ENCODE measurements at places on chromosomes 6 and 20. TPM values are rescaled to one million over a fixed set of nuclear protein-coding genes. Genes with fewer than 3 reads are reported as not detected.
A peak's percentile ranks its signal among the peaks of the same experiment; 100 is the strongest.

Gene HDGFL1
- not detected for total RNA-seq

Gene KHDC1
- not detected for total RNA-seq

Gene VGLL2
- not detected for total RNA-seq

Gene SALL4
- 0.17 TPM for total RNA-seq

Gene CPXM1
- total RNA-seq, result not detected

Gene DEFB132
- total RNA-seq, result not detected

Gene OR2H2
- total RNA-seq, result not detected

GRCh38 chr20:38304845-38305447, 990 bp downstream of the BPI start:
- no peaks in the 10 kb centered on the region for H3K4me1 ChIP-seq
- H3K27me3 ChIP-seq, result peaks cover 28% of the 10 kb centered on the region
- H3K4me3 ChIP-seq, result no peak overlapping the region
- no peaks in the 10 kb centered on the region for H3K36me3 ChIP-seq

DNA sequence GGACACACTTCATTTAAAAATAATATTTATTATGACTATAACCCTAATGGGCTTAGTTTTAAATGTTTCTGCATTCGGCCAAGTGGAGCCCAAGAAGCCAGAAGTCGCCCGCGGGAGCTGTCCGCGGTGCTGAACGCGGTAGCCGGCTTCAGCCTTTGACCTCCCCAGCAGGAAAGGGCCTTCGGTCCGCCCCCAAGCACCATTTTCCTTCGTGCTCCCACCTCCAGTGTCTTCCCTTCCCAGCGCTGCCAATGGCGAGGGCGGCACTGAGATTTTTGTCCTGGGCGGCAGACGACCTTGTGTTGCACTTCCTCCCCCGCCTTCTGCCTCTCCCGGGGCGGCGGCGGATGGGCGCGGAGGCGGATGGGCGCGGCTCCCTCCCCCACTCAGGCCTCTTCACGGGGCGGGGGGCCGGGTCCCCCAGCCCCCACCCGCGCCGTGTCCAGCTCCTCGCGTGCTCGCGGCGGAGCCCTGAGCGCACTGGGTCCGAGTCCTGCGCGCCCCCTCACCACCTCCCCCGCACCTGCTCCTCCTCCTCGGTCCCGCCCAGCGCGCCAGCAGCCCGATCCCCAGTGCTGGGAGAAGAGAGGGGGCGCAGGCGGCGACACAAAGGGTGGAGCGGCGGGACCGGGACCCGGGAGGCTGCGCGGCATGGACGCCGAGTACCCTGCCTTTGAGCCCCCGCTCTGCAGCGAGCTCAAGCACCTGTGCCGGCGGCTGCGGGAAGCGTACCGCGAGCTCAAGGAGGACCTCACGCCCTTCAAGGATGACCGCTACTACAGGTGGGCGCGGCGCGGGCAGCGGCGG, 23.6 kb upstream of the TMEM181 start:
- peaks cover 1% of the 10 kb centered on the region for H3K36me3 ChIP-seq
- H3K4me3 ChIP-seq, result peak overlapping the region; percentile 86
- DNase-seq, result peak; percentile 84
- H3K27ac ChIP-seq, result peak overlapping the region; percentile 58
- peaks cover 37% of the 10 kb centered on the region for H3K4me1 ChIP-seq
- H3K27me3 ChIP-seq, result no peaks in the 10 kb centered on the region

- peaks cover 23% of the 10 kb centered on the region for H3K4me1 ChIP-seq
- H3K27ac ChIP-seq, result no peak overlapping the region
- H3K27me3 ChIP-seq, result no peaks in the 10 kb centered on the region
These were observed 331.3 kb downstream of the BCKDHB start for GRCh38 chr6:80437801-80438200.

DNA sequence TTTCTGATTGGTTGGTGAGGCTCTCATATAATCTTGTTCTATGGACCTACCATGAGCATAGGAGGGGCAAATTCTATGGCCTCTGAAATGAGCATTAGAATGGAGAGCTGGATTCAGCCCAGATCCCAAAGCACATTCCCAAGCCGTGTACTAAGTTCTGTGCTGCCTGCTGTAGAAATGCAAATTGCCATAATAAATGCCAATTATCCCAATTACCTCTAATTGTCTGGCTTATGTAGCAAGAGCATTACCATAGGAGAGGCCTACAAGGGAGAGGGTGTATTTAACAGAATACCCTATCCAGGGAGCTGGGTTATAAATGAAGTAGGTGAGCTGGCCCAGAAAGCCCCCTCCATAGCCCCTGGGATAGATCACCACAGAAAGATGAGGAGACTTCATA, 126.8 kb downstream of the LRFN2 start:
- no peak for DNase-seq
- no peaks in the 10 kb centered on the region for H3K27me3 ChIP-seq
- H3K27ac ChIP-seq, result no peak overlapping the region

DNA sequence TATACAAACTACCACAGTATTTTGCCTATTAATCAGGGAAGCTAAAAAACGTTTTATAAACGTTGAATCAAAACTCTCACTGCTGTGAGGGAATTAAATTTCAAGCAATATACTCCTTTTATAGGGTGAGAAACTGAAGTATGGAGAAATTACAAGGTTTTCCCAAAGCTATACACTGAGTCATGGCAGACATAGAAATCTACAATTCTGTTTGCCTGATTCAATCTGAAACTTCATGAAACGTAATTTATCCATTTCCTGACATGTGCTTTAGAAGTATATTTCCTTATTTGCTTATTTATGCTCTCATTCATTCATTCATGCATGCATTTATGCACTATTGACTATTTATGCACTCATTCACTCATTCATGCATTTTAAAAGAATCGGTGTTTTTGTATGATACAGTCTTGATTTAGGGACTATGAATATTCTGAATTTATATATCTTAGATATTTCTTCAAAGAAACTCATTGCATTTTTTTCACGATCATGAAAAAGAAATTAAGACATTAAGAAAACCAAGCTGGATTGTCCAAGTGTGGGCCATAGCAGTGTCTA, 16.5 kb downstream of the EYA4 start:
- H3K4me1 ChIP-seq, result no peaks in the 10 kb centered on the region
- no peak overlapping the region for H3K4me3 ChIP-seq
- no peak overlapping the region for H3K27ac ChIP-seq
- DNase-seq, result no peak

GRCh38 chr20:51014797-51015722, 7.8 kb downstream of the KCNG1 start:
- H3K27ac ChIP-seq, result no peak overlapping the region
- peaks cover 48% of the 10 kb centered on the region for H3K27me3 ChIP-seq
- H3K4me1 ChIP-seq, result no peaks in the 10 kb centered on the region
- no peak overlapping the region for H3K4me3 ChIP-seq

GRCh38 chr6:77089776-77090175, 373.5 kb downstream of the HTR1B start:
- H3K4me1 ChIP-seq, result no peaks in the 10 kb centered on the region
- no peaks in the 10 kb centered on the region for H3K27me3 ChIP-seq
- no peaks in the 10 kb centered on the region for H3K36me3 ChIP-seq
- no peak overlapping the region for H3K4me3 ChIP-seq
- DNase-seq, result no peak

DNA sequence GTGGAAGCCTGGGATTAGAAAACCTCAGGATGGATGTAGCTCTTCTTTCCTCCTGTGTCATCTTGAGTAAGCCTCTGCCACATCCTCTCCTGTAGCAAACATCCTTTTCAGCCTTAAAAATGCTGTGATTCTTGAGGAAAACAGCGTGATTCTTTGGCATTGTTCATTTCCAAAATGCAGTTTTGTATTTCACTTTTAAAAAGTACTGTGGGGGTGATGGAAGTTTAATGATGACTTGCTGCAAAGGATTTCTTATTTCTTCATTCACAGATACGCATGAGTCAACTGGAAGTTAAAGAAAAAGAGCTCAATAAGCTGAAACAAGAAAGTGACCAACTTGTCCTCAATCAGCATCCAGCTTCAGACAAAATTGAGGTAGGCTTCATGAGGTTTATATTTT, 23.9 kb upstream of the SNRNP48 start:
- no peak overlapping the region for H3K4me3 ChIP-seq
- H3K36me3 ChIP-seq, result peaks cover 52% of the 10 kb centered on the region
- DNase-seq, result no peak
- H3K4me1 ChIP-seq, result peaks cover 17% of the 10 kb centered on the region
- H3K27ac ChIP-seq, result no peak overlapping the region

DNA sequence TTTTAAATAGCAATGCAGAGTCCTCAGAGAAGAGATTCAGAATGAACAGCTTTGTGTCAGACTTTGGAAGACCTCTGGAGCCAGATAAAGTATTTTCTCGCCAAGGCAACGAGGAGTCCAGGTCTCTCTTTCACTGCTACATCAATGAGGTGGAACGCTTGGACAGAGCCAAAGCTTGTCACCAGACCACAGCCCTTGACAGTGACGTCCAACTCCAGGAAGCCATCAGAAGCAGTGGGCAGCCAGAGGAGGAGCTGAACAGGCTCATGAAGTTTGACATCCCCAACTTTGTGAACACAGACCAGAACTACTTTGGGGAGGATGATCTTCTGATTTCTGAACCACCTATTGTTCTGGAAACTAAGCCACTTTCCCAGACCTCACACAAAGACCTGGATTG, 55.5 kb downstream of the MRAP2 start:
- DNase-seq, result no peak
- H3K27ac ChIP-seq, result no peak overlapping the region
- no peak overlapping the region for H3K4me3 ChIP-seq
- H3K4me1 ChIP-seq, result peaks cover 19% of the 10 kb centered on the region
- H3K27me3 ChIP-seq, result no peaks in the 10 kb centered on the region
- no peaks in the 10 kb centered on the region for H3K36me3 ChIP-seq

DNA sequence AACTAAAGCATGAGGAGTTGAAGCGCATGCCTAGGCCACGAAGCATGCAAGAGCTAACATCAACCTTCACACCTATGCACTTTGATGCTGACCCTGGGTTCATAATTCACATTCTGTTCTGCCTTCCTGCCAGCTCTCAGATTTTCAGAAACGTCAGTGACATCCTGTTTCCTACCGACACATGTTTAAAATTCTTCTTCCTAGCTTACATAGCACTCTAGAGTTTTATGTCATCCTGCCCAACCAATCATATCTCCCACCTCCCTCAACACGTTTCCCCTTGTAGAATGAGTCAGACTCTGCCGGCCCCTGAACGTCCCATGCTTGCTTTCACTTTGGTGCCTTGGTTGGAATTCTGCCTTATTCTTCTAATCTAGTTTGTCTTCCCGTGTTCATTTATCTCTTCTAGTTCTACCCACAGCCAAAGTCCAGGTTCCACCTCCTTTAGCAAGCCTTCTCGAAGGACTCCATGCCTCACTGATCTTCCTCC, 97.2 kb upstream of the MAP7 start:
- H3K4me1 ChIP-seq, result no peaks in the 10 kb centered on the region
- H3K27ac ChIP-seq, result no peak overlapping the region
- no peaks in the 10 kb centered on the region for H3K27me3 ChIP-seq
- no peak overlapping the region for H3K4me3 ChIP-seq
- H3K36me3 ChIP-seq, result no peaks in the 10 kb centered on the region

DNA sequence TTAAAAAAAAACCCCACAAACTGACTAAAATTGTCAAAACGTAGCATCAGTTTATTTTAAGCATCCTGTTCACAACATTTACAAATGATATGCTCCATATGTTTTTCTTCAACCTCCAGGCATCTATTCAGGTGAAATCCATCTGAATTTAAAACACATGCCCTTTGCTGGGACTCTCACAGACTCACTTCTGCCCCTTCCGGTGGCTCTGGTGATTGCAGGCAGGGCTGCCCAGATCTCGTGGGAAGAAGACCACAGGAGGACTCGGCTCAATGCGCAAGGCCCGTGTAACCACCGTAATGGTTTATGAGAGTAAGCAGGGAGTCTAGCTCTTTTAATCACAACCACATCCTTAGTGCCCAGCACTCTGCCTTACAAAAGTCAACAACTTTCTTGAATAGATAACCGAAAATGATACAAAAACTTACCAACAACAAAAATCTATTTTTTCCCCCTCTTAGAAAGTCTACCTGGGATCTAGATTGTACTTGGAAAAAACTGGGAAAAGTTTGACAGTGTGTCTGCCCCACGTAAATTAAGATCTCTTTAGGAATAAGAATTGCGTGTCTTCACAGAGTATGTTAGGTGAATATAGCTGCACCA, 139.1 kb downstream of the KIF16B start:
- H3K4me1 ChIP-seq, result no peaks in the 10 kb centered on the region
- DNase-seq, result peak; percentile 75
- H3K27ac ChIP-seq, result no peak overlapping the region
- H3K4me3 ChIP-seq, result no peak overlapping the region
- H3K27me3 ChIP-seq, result no peaks in the 10 kb centered on the region
- H3K36me3 ChIP-seq, result 0 out of 2 replicates have a peak, but pooled peaks cover 2% of the 10 kb centered on the region

DNA sequence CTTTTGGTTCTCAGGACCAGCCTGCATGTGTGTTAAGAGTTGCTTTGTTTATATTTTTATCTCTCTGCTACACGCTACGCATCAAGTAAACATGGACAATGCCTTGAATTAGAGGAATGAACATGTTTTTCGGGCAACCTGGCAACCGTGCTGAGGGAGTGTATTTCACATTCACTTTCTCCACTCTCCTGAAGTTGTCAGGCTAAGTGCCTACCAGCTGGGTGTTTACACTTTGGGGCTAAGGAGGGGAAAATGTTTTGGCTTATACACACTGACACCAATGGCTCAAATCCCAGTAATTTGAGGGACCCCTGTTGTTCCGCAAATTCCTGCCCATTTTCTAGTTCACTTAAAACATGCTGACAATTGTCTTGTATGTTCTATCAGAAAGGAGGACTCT, 141.5 kb upstream of the PDE7B start:
- H3K36me3 ChIP-seq, result no peaks in the 10 kb centered on the region
- H3K4me1 ChIP-seq, result no peaks in the 10 kb centered on the region
- no peak overlapping the region for H3K4me3 ChIP-seq
- DNase-seq, result no peak
- no peak overlapping the region for H3K27ac ChIP-seq

DNA sequence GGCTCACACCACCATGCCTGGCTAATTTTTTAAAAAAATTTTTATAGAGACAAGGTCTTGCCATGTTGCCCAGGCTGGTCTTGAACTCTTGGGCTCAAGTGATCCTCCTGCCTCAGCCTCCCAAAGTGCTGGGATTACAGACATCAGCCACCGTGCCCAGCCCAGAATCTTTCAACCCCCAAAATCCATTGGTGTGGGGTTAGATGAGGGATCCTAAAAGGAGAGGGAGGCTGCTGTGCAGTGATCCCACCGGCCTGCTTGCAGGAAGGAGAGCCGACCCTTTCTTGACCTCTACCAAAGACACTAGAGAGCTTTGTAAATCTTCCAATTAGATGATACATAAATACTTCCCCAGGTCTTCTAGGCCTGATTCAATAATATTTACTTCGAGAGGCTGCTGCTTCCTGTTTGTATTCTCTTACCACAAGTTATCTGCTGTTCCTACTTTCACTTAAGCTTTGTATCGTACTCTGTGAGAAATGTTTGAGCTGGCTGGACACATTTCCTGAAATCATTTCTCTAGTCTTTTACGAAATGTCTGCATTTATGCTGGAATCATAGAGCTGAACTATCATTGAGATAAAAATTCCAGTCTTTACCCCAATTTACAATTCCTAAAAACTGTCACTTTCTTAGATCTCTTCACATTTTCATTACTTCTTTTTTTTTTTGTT, 49.3 kb upstream of the IER3 start:
- no peaks in the 10 kb centered on the region for H3K36me3 ChIP-seq
- DNase-seq, result peak; percentile 75
- peaks cover 72% of the 10 kb centered on the region for H3K4me1 ChIP-seq
- H3K4me3 ChIP-seq, result no peak overlapping the region

GRCh38 chr6:162315291-162315690, 412.3 kb downstream of the PRKN start:
- no peak overlapping the region for H3K4me3 ChIP-seq
- H3K27me3 ChIP-seq, result no peaks in the 10 kb centered on the region
- H3K36me3 ChIP-seq, result no peaks in the 10 kb centered on the region
- no peak overlapping the region for H3K27ac ChIP-seq
- no peaks in the 10 kb centered on the region for H3K4me1 ChIP-seq
- no peak for DNase-seq

GRCh38 chr6:148448369-148449012, 105.9 kb downstream of the SASH1 start:
- no peak overlapping the region for H3K27ac ChIP-seq
- peaks cover 5% of the 10 kb centered on the region for H3K36me3 ChIP-seq
- H3K27me3 ChIP-seq, result no peaks in the 10 kb centered on the region
- H3K4me1 ChIP-seq, result peaks cover 4% of the 10 kb centered on the region
- no peak overlapping the region for H3K4me3 ChIP-seq
